Stimulated activated CD8-positive, alpha-beta memory T cell treated with anti-CD3 and anti-CD28 coated beads, Interleukin-15, amount 100 ng/mL, for 1 hour (primary cell): ENCODE measurements at places on chromosomes 16 and 17.

GRCh38 chr17:44775136-44775837 is 16.5 kb downstream of the ADAM11 start:
- no peak for DNase-seq

DNA sequence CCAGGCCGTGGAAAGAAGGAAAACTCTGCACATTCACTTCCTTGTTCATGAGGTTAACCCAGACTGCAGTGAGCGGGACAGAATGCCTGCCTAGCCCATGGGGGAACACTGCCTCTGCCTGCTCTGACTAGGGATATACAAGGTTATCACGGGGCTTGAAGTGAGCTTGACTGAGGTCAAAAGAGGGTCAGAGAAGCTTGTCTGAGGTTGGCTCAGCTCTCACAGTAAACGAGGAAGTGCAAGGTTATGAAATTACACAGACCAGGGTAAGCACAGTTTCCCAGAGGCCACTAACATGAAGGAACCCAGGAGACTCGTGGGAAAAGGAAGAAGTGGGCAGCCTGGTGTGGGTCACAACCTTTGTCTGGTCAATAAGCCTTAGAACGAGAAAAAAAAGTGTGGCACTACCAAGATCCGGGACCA is 28.7 kb downstream of the HIC1 start:
- no peak for DNase-seq

DNA sequence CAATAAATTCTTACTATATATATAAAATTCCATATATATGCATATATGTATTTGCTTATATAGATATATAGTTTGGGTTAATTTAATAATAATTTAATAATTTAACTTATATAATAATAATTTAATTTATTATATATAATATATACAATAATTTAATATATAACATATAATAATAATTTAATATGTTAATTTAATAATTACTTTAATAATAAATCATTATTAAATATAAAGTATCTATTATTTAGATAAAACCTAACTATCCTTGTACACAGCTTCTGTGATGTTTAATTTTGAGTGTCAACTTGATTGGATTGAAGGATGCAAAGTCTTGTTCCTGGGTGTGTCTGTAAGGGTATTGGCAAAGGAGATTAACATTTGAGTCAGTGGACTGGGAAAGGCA is 40.6 kb upstream of the CDH13 start:
- no peak for DNase-seq

GRCh38 chr17:50270435-50271362 is 3.6 kb upstream of the TMEM92 start:
- DNase-seq, result no peak

GRCh38 chr16:72247821-72248253 is 75.9 kb upstream of the PMFBP1 start:
- no peak for DNase-seq

- DNase-seq, result no peak
Measured at GRCh38 chr17:81022344-81022676, 12.6 kb upstream of the BAIAP2 start.

DNA sequence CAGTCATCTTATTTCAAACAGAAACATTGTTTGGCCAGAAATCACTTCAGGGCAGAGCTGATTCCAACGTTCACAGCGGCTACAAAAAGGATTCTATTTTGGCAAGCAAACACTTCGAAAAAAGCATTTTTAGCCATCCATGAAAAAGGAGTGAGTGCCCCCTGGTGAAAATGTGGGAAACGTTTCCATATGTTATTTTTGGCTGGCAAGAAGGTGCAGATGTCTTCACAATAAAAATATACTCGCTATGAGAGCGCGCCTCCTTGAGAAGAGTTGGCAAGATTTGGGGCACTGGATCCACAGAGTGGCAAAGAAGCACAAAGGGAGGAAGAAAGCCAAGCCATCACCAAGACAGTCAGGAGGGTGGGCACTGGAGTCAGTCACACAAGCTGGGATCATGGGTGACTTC is 191.1 kb downstream of the CHD9NB start:
- DNase-seq, result no peak

DNA sequence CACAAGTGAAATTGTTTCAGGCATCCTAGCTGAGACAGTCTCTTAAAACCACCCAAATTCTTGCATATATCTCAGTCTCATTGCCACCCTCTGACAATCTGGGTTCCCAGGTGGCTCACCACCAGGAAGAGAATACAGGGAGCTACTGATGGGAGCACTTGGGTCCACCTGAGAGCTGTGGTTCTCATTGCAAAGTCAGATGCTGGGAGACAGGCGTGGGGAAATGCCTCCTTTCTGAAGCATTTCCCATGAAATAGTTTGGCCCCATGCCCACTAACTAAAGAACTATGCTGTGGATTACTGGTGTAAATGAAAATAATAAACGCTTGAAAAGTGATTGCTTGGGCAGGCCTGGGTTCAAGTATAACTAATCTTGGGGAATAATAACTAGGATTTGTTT is 70.3 kb downstream of the CMC2 start:
- no peak for DNase-seq

GRCh38 chr16:68235108-68235886 is 630 bp downstream of the ESRP2 start:
- DNase-seq, result no peak

DNA sequence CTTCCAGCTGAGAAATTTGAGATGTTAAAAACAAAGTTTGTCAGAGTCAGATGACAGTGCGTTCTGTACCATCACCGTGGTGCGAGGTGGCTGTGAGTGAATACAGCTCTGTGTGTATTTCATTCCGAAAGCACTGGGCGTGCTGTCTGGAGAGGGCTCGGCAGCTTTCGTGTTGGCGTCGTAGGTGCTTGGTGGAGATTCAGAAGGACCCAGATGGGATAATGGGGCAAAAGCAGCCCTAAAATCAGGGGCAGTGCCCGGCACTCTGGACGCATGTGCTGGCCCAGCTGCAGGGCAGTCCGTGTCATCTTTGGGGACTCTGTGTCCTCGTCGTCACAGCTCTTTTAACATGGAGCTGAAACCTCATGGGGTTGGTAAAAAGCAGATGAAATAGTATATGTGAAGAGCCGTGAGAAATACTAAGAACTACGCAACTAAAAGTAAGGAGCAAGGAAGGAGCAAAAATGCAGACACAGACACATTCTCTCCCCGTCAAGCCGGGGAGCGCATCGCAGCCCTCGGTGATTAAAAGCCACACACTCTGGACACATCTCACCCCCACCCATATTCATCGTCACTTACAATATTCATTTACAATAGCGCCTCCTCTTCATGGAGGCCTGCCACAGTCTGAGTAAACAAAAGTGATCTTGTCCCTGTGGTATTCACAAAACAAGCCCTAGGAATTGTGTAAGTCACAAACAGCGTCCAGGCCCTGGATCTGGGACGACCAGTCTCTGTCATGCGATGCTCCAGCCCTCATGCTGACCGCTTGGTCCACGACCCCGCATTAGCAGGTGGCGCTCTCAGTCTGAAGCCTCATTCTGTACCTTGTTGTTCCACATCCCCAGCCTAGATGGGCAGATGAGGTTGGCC is 206.7 kb downstream of the RPTOR start:
- no peak for DNase-seq

DNA sequence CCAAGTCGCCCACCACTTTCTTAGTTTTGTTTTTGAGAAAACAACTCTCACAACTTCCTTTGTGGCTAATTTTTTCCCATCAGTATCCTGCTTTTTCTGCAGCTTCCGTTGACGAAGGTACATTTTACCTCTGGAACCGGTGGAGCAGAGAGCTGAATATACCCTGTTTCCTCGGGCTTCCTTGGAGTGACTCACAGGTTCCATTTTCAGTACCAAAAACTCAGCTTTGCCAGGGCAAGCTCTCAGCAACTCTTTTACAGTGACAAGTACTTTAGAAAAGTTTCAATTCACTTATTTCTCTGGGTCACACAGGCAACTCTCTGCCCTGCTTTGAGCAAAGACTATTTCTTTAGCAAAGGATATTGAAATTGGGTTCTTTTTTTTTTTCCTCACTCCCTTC is 318.9 kb downstream of the SNX29 start:
- no peak for DNase-seq

- DNase-seq, result no peak
Measured at GRCh38 chr17:76481071-76481655, 13.8 kb downstream of the AANAT start.

- DNase-seq, result no peak
Measured at GRCh38 chr17:16471295-16471694, 20.7 kb downstream of the LRRC75A start.

- DNase-seq, result no peak
Measured at GRCh38 chr16:57151369-57151768, 34.5 kb downstream of the PSME3IP1 start.
